ENCODE measurements at places on chromosomes 5 and 9.
A peak's percentile ranks its signal among the peaks of the same experiment; 100 is the strongest.

DNA sequence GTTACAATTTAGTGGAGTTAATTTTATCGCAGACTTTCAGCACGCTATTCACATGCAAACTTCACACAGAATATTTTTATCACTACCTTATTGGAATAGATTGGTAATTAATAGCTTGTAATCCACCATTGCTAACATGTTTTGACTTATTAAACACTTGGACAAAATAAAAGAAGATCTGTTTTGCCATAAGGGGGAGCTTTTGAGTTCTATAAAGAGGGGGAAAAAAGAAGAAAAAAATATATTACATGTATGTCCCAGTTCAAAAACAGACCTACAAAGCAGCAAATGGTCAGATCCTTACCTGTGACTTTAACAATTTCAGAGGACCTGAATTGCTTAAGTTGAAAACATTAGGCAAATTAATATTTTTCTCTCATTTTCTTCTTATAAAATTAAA is 1.2 kb upstream of the PAPPA start:
- peak; percentile 6 for DNase-seq

GRCh38 chr5:16934677-16935153 is 1.4 kb downstream of the MYO10 start:
- DNase-seq = peak; percentile 36

DNA sequence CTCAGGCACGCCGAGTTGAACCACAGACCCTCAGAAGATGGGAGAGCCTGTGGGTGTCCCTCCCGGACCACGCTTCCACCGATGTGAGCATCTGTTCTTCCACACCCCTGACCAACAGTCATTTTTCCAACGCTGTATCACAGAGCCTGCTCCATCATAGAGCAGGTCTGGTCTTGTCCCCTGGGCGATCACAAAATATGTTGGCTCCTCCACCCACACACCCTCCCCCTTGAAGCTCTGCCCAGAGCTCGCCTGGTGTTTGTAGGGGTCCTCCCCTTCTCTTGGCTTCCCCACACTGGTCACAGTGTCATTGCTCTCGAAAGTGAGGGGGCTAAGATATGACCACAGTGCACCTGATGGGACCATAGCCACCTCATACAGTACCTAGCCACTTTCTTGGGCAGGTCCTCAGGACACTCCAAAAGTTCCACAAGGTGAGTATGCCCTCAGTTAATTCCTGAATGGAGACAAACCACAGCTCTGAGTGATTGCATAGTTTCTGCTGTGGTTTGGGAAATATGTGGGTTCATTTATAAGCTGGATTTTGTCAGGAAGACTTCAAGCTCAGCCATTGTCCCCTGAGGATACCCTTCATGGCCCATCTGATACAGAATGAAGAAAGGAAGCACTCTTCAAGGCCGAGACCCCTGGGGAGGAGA is 3.5 kb upstream of the ZNF618 start:
- DNase-seq = no peak

GRCh38 chr9:130432796-130433167 is 12.0 kb upstream of the ASS1 start:
- no peak for DNase-seq

- DNase-seq = no peak
Observed at GRCh38 chr9:73154271-73154670, 2.6 kb downstream of the ANXA1 start.

DNA sequence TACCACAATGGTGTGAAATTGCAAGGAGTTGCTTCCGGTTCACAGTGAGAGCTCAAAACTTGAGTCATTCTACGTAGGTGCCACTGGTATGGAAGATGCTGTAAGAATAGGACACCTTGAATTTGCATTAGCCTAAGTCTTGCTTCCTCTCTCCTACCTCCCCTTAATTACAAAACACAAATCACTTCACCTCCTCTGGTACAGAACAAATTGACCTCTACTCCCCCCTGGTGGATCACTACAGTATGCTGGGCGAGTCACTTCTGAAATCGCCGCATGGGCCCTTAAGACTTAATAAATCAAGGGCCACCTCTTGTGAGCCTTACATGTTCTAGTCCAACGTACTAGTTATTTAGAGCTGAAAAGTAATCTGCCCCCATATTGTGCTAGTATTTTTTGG is 145.3 kb upstream of the SMARCA2 start:
- peak; percentile 40 for DNase-seq

- no peak for DNase-seq
Observed at GRCh38 chr5:76517334-76517733, 105.9 kb downstream of the F2RL2 start.

DNA sequence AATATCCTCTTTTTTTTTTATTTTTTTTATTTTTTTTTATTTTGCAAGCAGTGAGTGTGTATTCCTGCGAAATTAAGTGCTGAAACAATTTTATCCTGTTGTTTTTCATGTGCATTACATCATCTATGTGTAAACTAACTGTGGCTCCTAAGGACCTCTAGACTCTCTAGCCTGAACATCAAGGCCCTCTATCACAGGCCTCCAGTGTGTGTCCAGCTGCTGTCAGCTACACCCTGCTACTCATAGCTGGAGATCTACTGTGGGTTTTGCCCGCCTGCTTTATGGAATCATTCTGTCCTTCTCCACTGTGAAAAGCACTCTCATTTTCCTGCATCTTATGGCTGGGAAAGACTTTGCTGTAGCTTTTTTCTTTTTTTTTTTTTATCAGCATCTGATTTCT is 157.8 kb downstream of the KCTD16 start:
- no peak for DNase-seq

GRCh38 chr5:129133553-129133952 is 39.0 kb downstream of the ISOC1 start:
- DNase-seq = no peak

DNA sequence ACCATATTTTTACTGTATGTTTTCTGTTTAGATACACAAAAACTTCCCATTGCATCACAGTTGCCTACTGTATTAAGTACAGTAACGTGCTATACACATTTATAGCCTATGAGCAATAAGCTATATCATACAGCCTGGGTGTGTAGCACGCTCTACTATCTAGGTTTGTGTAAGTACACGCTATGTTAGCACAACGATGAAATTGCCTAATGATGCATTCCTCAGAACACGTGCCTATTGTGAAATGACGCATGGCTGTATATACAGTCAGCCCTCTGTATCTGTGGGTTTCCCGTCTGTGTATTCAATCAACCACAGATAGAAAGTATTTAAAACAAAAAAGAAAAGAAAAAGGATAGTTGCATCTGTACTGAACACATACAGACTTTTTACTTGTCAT is 64.2 kb downstream of the SGCD start:
- DNase-seq = no peak

DNA sequence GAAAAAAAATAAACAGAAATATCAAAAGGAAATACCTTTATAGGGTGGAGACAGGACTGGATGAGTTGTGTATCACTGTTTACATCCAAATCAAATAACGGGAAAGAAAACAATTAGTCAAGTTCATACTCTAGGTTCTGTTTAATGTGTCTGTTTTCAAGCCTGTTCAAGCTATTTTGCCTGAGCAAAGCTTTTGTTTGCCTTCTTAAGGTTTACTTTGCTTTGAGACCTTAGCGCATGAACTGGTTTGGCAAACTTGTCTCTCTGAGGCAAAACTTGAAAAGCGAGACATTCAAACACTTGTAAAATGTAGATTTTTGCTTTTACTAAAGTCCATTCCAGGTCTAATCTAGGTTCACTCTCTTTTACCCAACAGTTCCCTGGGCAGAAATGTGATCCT is 174.1 kb upstream of the RFX3 start:
- DNase-seq = no peak

DNA sequence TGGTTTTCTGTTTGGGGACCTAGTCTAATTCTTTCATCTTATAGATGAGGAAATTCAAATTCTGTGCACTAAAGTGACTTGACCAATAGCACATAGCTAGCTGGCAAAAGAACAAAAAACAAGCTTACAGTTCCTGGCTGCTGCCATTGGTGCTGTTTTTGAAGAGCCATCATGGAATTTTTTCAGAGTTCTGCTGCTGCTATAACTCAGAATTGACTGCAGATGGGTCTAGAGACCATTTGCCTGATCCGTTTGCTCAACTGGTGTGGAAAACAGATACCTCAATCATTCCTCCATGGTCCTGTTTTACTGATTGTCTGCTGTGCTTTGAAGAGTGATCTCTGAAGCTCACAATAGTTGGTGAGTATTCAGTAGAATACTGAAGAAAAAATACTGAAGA is 15.2 kb downstream of the FBXL7 start:
- no peak for DNase-seq

DNA sequence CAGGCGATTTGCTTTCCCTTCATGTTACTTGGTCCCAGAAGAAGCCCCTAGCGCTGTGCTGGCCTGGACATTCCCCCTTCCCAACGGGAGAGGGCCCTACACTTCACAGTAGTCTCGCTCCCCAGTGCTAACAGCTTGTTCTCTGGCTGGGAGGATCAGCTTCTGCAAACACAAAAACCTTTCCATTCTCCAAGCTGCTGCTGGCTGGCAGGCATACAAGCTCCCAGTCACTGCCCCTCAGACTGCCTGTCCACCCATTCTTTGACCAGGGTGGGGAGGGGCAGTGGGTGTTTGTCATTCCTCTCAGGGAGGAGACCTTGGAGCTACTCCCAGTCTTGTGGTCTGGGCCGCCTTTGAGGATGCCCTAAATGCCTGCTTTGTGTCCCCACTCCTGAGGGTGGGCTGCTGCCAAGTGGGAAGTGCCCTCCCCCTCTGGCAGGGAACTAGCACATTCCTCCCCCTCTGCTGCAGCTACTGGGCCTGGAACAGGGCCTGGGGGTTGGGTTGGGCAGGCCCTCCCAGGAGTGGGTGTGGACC is 20.8 kb downstream of the ENHO start:
- peak; percentile 26 for DNase-seq

DNA sequence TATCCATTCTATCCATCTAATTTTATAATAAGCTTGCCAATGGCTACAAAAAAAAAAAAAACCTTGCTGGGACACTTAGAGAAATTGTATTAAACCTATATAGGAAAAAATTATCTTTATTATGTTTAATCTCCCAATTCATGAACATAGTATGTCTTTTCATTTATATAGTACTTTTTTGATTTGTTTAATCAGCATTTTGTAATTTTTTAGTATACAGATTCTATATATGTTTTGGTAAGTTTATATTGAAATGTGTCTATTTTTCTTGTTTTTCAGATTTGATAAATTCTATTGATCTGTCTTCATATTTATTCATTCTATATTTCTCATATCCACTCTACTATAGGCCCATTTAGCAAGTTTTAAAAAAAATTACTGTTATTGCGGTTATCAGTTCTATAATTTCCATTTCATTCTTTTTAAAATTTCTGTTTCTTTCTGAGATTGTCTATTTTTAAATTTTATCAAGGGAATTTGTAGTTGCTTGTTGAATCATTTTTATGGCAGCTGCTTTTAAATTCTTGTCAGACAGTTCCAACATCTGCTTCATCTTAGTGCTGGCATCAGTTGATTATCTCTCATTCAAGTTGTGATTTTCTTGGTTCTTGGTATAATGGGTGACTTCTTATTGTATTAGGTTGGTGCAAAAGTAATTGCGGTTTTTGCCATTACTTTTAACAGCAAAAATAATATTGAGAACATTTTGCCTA is 170.1 kb upstream of the S1PR3 start:
- DNase-seq = no peak

DNA sequence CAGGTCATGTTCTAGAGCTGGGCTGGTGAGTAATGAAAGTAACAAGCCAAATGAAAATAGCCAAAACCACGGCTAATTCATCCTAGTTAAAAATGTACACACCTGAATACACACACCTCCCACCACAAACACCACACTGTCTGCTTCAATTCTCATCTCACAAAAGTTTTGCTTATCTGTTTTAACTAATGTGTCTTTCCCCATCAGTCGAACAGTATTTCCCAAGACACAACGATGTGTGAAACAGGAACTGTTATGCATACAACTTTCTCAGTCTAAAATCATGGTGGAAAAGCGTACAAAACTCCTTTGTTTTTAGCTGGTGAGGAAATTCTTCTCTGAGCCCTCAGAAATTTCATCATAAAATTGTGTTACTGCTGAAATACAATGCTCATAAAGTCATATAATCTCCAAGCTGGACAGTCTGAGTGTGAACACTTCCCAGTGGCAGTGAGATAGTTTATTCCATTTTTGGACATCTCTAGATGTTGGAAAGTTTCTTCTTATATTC is 242.4 kb downstream of the EFNA5 start:
- no peak for DNase-seq

GRCh38 chr5:37703841-37704241 is 136.0 kb downstream of the GDNF start:
- no peak for DNase-seq

GRCh38 chr9:92671323-92671722 is 1.4 kb upstream of the IPPK start:
- no peak for DNase-seq

DNA sequence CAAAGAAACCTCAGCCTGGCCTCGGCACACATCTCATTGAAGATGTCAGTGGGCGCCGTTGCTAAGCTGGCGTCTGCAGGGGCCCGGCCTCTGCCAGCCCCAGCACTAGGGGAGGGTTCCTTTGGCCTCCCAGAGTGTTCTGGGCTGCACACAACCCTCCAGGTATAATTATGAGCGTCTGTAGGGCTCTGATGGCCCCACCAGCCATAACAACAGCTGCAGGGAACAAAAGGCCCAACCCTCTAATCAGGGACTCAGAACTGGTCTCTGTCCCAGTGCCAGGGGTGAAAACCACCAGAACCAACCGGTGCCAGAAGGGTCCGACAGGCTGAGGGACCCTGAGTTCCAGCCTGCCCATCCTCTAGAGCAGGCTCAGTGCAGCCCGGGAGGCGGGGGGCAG is 39.5 kb upstream of the SLC12A7 start:
- no peak for DNase-seq

GRCh38 chr5:174223355-174223754 is 177.8 kb downstream of the NSG2 start:
- no peak for DNase-seq

- DNase-seq = no peak
Observed at GRCh38 chr5:59099270-59099994, 516.6 kb downstream of the RAB3C start.

DNA sequence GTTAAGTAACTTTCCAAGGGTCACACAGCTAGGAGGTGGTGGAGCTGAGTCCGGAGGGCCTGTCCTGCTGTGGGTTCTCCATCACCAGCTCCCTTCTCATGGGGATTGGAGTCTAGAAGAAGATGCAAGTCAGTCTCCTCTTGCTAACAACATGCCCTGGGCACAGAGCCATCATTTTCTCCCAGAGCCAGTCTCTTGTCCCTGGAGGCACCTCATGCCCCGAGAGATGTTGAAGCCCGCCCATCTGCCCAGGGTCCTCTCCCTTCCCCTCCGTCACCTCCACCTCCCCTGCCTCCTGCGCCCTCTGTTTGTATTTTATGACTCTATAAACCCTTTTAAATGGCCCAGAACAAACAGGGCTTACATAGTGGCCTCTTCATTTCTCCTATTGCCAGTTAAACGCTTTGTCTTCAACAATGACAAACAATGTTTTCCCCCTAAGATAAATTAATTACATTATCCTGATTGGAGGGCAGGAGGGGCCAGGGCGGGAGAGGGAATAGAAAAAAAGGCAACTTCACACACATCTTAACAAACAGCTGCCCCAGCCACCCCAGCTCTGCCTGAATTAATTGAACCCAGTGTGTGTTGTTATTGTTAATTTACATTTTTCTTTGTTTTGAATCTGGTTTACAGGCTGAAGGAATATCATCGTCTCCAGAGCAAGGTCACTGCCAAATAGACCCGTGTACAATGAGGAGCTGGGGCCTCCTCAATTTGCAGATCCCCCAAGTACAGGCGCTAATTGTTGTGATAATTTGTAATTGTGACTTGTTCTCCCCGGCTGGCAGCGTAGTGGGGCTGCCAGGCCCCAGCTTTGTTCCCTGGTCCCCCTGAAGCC is 55.8 kb downstream of the ASS1 start:
- DNase-seq = no peak
